ENCODE measurements at places on chromosomes 5 and 9.

DNA sequence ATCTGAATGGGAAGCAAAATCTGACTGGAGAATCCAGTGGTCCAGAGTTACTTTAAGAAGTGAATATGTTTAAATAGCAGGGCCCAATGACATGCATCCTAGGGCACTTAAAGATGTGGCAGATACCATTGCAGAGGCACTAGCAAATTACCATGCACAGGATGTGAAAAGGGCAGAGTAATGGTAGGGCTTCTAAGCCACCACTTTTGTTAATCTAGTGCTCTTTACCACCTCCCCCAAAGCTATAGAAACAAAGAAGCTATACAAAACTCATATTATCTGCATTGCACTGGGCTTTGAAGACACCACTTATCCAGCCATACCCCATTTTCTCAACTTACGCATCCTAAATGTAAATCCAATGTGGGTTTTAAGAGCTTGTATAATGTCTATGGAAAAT, 81.2 kb downstream of the ZCCHC7 start:
- DNase-seq: no peak

- DNase-seq: peak; percentile 69
Observed at GRCh38 chr9:99807276-99807852, 14.3 kb upstream of the NR4A3 start.

DNA sequence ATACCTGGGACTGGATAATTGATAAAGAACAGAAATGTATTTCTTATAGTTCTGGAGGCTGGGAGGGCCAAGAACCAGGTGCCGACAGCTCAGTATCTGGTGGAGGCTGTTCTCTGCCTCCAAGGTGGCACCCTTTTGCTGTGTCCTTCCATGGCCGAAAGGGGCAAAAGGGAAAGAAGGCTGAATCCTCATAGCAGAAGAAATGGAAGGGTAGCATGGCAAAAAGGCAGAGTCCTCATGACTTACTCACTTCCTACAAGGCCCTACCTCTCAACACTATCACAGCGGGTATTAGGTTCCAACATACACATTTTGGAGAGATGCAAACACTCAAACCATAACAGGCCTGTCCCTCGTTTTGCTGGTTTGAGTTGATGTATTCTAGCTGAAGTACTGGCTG, 25.1 kb upstream of the MED10 start:
- no peak for DNase-seq

DNA sequence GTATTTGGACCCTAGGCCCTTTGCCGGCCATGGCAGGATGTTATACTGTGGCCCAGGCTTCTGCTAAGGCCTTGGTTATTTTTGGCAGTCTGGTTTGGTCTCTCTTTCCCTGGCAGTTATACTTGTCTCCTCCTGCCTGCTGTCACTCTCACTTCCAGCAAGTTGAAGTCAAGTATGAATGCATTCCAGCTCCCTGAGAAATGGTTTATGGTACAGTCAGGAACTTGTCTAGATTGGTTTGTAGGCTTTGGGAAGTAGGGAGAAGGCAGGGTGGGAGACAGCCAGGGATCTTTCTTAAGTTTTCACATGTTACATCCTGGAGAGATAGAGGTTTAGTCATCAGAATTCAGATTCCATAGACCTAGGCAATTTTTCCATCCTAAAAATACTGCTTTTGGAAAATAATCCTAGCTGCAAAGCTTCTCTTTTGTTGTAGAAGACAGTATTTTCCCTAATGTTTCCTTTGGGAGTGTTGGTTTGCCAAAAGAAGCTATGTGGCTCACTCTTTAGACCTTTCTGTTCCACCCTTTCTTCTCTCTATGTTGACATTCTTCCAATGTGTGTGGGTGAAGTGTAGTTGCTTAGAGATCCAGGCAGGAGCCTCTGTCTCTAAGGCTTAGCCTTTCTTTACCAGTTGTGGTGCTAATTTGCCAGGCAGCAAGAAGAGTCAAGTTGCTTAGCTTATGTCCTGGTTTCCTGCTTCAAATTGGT, 2.5 kb upstream of the KDM3B start:
- DNase-seq: no peak

DNA sequence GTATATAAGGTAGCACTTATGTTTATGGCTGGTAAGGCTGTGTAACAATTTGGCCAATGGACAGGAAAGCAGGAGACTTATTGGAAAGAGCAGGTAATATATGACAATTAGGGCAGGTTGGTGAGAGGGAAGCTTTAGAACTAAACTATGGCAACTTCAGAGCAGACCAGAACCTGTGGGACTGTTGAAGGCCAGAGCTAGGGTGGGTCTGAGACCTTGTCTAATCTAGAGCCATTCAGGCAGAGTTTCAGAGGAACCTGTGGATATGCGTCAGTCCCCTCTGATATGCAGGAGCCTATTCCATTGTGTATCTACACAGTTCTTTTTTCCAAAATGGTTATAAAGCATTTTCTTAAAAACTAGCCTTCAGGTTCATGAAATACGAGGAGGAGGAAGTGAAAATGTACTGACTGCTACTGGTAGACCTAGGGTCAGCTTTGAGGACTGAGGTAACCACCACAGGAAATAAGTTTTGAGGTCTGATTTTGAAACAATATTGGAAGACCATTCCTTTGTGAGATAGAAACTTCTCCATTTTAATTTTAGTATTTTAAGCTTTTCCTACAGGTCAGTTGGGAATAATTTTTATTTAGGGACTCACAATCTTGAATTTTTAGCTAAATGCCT, 37.6 kb downstream of the ELL2 start:
- DNase-seq: no peak

DNA sequence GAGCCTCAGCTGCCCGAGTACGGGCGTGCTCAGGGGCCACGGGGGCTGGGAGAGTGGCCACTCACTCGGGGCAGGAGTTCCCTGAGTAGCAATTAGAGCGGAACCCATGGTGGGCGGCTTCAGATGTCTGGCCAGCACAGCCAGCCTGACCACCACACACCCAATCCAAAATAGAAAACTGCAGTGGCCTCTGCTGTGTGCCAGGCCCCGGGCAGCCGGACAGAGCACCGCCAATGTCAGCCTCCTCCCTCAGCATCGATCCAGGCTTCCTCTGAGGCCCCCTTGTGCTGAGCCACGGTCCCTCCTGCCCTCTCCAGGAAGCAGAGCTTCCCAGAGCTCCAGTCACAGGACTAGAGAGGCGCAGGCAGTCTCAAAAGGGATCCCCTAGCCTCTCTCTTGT, 2.7 kb downstream of the ADAMTS2 start:
- no peak for DNase-seq

- no peak for DNase-seq
Observed at GRCh38 chr5:128082551-128083032, 974 bp upstream of the SLC12A2 start.

DNA sequence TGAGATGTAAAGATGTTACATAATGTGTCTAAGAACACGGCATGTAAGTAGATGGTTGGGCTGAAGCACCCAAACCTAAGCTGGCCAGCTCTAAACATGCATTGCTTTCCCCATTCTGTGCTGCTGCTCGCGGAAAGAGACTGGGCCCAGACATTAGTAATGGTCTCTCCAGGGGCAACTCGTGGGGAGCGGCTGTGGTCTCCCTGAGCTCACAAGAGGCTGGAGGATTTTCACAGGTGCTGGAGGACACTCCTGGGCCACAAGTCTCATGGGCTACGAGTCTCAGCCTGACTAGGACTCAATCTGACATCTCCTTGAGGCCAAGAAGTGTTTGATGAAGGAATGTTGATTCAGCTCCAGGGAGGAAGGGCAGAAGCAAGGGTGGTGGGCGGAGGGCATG, 92.7 kb upstream of the PTCH1 start:
- no peak for DNase-seq

Measured in astrocyte of the spinal cord (primary cell).